ENCODE measurements at places on chromosomes 3 and 15. TPM values are rescaled to one million over a fixed set of nuclear protein-coding genes. Genes with fewer than 3 reads are reported as not detected.
A peak's percentile ranks its signal among the peaks of the same experiment; 100 is the strongest.

STRIT1 gene
- polyA plus RNA-seq, result not detected

DNA sequence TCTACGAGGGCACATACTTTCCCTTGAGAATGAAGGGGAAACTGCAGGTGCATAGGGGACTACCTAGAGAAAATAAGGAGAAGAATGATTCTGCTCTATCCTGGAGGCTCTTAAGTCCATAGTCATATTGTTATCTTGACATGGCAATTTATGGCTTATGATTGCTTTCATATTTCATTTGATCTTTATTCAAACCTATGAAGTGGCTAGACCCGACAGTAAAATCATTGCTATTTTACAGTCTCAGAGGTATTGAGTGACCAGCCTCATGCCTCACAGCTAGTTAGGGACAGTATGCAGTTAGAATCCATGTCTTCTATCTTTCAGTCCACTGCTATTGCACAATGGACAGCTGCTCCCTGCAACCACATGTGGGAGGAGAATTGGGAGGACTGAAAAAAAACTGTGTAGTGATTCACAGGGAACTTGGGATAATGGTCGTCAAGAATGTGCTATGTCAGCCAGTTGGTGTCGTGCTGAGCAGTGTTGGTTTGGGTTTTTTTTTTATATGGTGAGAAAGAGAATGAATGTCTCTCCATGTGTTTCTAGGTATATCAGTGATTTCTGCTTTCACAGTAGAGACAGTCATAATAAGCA lies 63.2 kb upstream of the SPPL2A start:
- DNase-seq, result peak; percentile 92

GOLGA6B gene
- polyA plus RNA-seq, result not detected

TOPAZ1 gene
- polyA plus RNA-seq, result not detected

PLCD1 gene
- 10.5 TPM for polyA plus RNA-seq

SKOR1 gene
- polyA plus RNA-seq, result 0.02 TPM
